Activated effector memory CD4-positive, alpha-beta T cell treated with anti-CD3 and anti-CD28 coated beads, Interleukin-2, amount 50 U/mL, for 16 hours (primary cell): ENCODE measurements at places on chromosomes 11 and 22.
A peak's percentile ranks its signal among the peaks of the same experiment; 100 is the strongest.

DNA sequence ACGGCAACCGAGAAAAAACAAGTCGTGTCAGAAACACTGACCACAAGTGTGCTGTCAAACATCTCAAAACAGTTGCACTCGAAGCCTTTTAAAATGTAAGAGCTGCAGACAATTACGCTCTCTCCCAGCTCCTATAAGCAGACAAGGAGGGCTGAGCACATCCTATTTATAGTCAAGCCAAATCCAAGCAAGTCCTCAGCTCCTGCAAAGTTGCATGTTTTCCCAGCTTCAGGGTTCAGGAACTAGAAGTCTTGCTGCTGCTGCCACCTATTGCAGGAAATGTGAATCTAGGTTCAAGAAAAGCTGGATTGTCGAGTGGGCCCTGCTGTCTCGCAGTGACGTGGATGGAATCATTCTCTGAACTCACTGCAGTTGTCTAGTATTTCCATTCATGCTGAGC lies 15.5 kb downstream of the EFCAB6 start:
- no peak for DNase-seq

DNA sequence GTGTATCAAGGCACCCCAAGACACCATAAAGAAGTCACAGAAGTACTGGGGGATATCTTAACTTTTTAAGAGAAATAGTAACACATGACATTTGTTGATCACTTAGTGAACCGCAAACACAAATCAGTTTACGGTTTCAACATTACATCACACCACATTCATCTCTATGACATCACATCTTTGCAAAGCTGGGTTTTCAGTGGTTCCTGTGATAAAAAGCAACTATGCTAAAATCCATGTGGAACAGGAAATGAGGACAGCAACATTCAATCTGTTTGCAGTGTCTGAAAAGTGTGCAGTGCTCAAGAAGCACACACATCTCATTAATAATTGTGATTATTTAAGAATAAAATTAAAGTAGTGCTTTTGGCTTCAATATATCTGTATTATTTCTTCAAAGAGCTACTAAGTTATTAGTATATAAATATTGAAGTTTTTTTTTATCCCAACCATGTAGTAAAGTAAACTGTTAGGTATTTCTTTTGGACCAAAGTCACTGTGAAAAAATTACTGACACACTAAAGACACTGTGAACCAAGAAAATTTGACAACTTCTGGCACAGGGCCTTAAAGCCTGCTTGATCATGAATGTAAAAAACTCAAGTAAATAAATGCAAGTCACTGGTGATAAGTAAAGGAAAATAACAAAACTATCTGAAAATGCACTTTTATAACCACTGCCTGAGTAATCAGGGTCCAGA lies 156.0 kb upstream of the SOX6 start:
- DNase-seq: no peak

DNA sequence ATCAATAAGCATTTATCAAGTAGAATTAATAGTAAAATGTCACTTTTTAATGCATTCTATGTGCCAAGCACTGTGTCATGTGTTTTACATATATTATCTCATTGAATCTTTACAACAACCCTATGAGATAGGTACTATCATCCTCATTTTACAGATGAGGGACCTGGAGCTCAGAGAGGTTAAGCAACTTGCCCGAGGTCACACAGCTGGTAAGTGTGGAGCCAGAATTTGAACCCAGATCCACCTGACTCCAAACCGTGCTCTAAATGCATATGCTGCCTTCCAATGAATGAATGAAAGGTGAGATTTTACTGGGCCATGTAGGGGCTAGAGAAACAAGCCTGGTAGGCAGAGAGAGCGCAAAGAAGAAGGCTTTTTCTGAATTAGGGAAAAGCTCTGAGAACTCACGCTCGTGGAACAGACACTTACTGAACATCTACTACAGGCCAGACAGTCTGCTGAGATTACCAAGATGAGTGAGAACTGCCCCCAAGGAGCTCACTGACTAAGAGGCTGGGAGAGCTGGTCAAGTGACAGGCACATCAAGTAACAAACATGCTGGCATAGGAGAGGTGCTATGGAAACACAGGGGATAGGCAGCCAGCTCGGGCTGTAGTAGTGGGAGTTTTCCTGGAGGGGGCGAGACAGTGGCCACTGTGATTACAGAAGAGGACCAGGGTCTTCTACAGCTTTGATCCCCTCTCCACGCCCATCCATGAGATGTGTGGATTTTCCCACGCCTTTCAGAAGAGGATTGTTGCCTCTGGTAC lies 4.4 kb downstream of the ABCG4 start:
- DNase-seq: no peak

DNA sequence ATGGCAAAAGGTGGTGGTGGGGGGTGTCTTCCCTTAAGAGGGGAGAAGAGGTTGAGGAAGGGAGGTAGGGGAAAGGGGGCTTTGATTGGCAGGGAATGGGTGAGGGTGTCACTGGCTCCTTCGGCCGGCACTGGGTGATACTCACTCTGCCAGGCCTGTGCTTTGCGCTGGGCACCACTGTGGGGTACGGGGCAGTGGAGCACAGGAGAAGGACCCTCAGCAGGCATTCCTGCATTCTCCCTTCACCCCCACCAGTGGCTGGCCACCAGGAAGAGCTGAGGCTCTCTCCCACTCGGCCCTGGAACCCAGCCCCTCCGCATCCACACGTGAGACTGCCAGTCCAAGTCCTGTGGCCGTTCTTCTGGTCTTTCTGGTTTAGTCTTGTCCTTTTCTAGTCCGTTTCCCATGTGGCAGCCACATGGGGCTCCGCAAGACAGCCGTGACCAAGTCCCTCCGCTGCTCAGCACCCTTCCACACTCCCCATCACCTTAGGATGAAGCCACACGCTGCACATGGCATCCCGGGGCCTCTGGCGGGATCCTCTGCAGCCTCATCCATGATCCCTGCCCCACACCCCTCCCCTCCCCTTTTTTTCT lies 8.0 kb downstream of the CAPN5 start:
- DNase-seq: no peak

- peak; percentile 58 for DNase-seq
Observed at GRCh38 chr22:23682827-23683355, 7.9 kb upstream of the RGL4 start.

GRCh38 chr11:87353771-87354345 lies 316.1 kb downstream of the TMEM135 start:
- no peak for DNase-seq

DNA sequence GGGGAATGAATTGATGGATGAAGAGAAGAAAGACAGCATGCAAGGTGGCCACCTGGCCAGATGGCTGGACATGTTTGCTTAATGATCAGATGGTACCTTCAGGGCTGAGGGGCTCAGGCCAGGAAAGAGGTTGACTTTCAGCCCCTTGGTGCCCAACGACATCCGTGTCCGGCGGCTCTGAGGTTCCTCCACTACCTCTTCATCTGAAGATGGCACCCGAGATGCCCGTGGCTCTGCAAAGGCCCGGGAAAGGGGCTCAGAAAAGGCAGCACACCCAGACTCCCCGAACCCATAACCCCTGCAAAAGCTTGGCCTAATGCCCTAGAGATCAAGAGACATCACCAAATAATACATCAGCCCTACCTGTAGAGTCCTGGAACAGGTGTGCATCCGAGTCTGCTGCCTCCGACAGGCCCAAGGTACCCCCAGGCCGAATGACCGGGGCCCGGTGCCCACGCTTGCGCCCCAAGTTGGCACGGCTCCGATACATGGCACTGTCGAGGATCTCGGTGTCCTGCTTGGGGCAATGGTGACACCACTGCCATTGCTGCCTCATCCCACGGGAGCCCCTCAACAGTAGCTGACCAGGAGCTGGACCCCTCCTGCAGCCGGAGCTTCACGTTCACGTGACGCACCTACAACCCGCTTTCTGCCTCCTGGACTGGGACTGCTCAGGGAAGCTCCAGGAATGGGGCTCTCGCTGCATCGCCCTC lies 22.9 kb downstream of the TNKS1BP1 start:
- DNase-seq: no peak

DNA sequence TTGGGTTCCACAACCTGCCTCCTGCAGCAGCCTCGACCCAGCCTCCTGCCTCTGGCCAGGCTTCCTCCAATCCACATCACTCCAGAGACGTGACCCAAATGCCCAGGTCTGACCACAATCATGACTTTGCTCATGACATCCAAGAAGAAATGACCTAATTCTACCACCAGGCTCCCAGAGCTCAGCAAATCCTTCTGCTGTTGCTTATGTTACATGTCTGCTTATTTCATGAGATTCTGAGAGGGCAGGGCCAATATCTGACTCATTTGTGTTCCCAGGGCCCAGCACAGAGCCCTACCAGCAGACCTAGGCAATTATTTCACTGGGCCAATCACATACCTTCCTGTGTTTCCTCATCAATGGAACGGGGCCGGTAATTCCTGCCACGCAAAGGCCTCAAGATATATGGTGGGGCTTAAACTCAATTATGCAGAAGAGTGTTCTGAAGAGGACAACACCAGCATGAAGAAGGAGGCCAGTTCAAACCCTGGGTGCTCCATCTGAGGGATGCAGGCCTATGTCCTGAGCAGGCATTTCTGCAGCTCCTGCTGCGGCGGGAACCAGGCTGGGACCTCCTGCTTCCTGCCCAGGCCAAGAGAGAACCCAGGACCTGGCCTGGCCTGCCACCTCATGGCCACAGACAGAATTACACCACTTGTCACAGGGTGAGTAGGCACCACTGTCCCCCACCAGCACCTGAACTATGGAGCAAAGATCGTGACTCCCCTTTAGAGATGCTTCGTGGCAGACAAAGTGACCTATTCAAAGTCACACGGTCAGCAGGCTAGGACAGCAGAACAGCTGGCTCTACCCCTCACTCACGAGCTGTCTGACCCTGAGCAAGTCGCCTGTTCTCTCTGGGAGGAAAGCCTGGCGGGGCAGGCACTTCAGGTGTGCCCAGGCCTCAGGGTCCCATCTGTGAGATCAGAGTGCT lies 5.9 kb downstream of the CENPM start:
- DNase-seq: peak; percentile 94

DNA sequence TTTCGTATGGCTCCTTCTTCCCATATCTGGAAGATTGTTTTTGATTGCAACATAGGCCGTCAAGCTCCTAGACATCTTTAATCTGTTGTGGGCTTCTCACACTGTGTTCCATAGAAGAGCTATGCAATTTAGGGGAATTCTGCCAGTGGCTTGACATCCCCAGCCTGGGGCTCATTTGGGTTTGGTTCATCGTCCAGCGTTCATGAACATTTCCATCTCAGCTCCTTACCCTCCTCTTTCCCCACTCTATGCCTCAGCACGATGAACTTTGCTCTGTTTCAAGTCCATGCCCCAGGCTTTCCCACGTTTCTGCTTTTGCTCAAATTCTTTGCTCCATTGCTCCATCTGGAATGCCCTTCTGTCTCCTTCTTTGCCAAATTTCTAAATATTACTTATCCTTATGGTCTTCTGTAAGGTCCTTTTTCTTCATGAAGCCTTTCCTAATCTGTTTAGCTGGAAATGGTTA lies 26.1 kb upstream of the CLMP start:
- DNase-seq: no peak

DNA sequence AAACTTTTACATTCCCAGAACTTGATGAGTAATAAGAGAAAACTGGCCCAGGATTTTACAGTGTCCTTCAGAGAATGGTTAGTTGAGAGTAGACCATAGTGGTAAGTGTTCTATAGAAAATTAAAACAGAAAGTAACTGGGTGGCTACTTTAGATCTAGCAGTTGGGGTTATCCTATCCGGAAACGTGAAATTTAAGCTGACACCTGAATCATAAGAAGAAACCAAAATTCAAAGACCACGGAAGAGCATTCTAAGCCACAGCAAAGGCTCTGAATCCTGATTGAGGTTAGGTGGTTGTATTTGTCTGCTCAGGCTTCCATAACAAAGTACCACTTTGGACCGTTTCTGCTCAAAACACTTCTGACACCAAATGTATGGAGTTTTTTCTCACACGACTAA lies 34.0 kb downstream of the TTC17 start:
- no peak for DNase-seq

GRCh38 chr11:99571094-99571493 lies 550.3 kb downstream of the CNTN5 start:
- DNase-seq: no peak

DNA sequence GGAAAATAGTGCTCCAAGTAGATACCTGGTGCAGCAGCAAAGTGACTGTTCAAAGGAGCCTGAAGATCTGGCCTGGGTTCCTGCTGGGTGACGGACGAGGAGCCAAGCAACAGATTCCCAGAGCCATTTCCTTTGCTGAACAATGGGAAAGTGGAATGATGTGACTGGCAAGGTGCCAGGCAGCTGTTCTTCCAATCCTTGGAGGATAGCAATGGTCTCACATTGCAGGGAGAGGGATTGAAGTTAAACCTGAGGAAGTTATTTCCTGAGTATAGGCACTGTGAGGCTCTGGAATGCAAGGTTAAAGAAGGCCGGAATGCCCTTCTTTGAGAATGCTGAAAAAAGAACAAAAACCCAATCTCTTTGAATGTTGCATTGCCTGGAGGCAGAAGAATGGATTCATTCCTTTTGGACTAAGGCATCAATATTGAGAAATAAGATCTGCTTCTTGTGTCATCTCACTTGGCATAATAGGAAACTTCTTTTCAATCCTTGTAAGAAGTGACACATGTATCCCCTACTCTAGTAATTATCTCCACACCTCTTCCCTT lies 223.8 kb downstream of the BLID start:
- DNase-seq: no peak

DNA sequence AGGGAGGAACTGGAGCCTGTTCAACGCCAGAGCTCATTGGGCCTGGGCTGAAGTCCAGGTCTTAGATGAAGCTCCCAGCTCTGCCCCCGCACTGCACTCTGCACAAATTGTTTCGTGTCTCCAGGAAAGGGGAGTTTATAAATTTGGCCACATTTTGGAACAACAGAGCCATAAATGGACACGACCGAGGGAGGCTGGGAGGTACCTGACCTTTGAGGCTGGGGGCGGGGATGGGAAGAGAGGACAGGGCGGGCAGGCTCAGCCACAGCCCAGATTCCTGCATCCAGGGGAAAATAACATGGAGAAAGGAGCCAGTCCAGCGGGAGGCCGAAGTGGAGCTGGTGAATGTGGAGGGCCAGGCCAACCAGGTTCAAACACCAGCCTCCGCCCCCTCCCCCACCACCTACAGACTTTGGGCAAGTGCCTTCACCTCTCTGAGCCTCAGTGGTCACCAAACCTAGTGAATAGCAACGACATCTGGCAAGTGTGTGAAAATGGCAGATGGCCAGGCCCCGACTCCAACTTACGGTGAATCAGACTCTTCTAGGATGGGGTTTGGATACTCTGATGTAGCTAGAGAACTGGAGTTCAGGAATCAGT lies 36.8 kb upstream of the SMTN start:
- no peak for DNase-seq

- DNase-seq: no peak
Observed at GRCh38 chr11:117984476-117984875, 1.7 kb upstream of the IL10RA start.

GRCh38 chr22:38653741-38654140 lies 2.5 kb downstream of the FAM227A start:
- no peak for DNase-seq

- DNase-seq: no peak
Observed at GRCh38 chr11:118027694-118028093, 41.5 kb downstream of the IL10RA start.

- DNase-seq: no peak
Observed at GRCh38 chr11:30861064-30861463, 274.9 kb upstream of the MPPED2 start.

- peak; percentile 66 for DNase-seq
Observed at GRCh38 chr11:102111011-102111786, 952 bp downstream of the YAP1 start.
